ENCODE measurements at places on chromosomes 3 and 15.

DNA sequence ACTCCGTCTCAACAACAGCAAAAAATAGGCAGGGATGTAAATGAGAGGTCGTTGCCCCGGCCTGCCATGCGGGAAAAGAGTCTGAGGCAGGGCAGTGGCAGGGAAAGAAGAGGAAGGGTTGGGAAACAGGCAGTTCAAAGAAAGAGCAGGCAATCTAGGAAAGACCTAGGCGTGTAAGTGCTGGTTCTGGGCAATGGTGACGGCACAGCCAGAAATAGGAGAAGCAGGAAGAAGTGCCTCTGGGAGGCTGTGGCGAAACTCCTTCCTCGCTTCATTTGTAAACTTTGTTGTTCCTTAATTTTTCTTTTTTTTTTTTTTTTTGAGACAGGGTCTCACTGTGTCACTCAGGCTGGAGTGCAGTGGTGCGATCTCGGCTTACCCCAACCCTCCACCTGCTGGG lies 4.3 kb downstream of the SLC51A start:
- no peak for DNase-seq

GRCh38 chr15:100348578-100348977 lies 6.8 kb upstream of the ADAMTS17 start:
- DNase-seq: no peak

DNA sequence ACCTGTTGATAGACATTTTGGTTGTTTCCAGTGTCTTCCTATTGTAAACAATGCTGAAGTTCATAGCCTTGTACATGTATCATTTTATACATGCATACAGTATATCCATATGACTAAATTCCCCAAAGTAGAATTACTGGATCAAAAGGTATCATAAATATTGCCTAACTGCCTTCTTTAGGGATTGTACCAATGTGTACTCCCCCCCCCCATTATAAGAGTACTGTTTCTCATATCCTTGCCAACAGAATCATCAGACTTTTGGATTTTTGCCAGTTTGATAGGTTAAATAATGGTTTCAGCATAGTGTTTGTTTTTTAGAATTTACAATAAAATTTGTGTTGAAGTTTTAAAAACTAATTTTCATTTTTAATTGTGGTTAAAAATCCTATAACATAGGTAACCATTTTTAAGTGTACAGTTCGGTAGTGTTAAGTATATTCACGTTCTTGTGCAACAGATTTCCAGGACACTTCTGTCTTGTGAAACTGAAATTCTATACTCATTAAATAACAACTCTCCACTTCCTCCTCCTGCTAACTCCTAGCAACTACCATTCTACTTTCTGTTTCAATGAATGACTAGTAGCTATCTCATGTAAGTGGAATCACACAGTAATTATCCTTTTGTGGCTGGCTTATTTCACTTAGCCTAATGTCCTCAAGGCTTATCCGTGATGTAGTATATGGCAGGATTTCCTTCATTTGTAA lies 30.8 kb upstream of the MAP3K13 start:
- DNase-seq: peak; percentile 81

- DNase-seq: no peak
These were observed 17.6 kb upstream of the LINGO1 start for GRCh38 chr15:77650265-77650664.

GRCh38 chr15:70714015-70714414 lies 49.3 kb downstream of the UACA start:
- no peak for DNase-seq

DNA sequence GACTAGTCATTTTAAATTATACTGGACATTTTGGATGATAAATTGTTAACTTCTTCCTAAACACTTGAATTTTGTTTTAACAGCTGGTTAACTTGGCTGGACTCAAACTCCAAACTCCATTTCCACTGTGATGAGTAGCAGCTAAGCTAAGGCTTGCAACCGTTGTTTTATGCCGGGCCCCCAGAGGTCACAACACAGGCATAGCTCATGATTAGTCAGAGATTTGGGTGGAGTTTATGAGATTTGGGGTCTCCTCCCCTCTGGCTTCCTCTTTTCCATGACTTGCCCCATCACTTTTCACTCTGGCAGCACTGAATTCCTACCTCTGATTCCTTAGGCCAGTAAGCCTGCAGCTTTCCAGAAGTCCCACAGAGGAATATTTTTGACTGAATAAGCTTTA lies 12.8 kb downstream of the THAP10 start:
- DNase-seq: no peak

DNA sequence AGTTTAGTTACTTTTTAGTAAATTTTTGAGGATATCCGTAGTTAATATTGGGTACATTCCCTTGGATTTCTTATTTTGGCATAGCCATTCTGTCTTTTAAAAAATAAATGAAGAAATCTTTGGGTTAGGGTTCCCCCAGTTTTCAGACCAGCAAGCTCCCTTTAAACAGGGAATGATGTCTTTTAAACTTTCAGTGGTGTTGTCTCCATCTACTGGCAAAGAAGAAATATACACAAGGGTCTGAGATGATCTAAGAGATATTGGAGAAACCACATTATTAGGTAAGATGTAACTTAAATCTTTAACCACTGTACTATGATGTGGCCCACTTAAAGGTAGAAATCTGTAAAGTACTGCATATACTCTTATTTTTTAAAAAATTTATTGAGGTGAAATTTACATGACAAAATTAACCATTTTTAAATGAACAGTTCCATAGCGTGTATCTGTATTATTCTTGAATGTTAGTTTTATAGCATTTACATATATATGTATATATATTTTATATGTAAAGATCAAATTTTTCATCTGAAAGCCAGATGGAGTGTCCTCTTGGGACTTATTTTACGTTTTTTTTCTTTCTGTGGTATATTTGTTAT lies 35.1 kb upstream of the EIF3J start:
- no peak for DNase-seq

DNA sequence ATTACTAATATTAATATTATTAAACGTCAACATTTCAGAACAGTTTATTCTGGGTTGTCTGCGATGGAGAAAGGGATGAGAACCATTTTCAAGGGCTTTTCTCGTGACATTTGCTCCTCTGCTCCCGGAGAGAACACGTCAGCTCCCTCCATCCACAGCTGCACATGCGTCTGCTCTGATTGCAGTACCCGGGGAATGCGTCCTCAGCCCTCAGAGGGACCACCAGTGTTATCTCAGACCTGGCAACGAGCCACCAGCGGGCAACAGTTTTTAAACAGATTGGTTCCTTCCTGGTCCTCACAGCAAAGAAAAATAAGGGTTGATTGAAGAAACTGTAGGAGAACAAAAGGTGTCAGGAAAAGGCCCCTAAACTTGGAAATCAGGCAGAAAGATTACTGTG lies 202.2 kb upstream of the ADAMTS9 start:
- DNase-seq: no peak

DNA sequence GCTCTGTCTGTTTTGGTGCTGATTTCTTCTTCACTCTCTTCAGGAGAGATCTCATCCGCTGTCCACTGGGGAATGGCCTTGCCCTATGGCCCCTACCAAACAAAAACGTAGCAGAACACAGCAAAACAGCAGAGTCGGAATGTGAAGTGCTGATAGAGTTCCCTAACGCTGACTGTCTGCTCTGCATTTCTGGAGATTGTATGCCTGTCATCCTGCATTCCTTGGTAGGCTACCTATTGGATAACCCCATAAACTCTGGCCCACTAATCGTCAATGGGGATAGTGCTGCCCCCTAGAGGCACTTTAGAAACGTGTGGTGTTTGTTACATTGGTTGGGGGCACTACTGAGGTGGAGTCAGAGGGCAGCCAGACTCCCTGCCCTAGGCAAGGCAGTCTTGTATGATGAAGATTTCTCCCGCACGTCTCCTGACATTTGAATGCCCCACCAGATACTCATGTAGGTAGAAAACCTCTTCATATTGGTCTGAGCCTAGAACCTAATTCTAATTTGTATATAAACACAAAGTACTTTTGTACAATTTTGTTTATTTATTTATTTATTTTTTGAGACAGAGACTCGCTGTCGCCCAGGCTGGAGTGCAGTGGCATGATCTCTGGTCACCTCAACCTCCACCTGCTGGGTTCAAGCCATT lies 15.6 kb upstream of the MAGEF1 start:
- DNase-seq: no peak

GRCh38 chr3:139639662-139640061 lies 38.1 kb downstream of the NMNAT3 start:
- no peak for DNase-seq

GRCh38 chr3:111362381-111363009 lies 179.5 kb upstream of the CD96 start:
- no peak for DNase-seq

DNA sequence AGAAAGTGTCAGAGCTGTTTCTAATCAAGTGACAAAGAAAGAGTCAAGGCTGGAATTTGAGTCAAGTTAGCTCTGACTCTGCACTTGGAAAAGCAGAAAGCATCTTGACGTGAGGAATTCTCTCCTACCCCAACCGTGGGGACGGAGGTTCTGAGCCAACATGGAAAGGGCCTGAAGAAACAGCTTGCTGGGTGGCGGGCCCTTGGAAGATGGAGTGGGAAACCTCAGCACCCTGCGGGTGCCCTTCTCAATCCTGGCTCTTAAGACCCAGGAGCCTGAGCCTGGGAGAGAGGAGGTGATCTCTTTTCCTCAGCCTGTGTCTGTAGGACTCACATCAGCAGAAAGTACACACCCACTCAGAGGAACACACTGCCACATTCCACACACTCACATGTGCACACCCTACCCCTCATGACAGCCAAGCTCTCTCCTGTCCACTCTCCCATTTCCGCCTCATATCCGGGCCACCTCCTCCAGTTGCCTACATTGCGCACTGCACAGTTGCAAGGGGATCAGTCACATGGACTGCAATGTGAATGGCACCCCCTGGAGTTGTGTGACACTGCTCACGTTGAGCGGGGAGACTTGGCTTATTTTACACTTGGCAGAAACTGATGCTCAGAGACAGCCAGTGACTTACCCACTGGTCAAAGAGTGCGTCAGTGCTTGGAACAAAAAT lies 101.5 kb upstream of the SLC6A6 start:
- DNase-seq: no peak

DNA sequence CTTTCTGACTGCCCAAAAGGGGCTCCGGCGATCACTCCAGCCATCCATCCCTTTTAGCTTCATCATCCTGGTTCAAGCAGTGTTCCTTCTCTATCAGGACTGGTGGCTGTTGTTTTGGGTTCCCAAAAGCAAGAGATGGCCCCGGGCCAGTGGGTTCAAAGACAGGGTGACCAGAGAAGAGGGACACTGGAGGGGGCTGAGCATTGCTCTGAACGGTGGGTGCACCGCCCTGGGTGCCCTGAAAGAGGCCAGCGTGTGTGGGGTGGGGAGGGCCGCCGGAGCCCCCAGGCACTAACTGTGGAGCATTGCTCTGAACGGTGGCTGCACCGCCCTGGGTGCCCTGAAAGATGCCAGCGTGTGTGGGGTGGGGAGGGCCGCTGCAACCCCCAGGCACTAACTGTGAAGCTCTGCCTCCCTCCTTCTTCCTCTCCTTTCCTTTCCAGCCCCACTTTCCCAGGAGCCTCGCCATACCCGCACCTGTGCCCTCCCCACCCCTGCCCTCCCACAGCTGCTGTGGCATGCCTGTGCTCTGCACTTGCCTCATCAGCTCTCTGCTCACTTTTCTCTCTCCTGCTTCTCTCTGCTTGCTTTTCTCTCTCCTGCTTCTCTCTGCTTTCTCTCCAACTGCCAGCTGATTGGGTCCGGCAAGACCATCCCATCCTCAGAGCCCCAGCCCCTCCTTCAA lies 37.4 kb upstream of the OR4F6 start:
- no peak for DNase-seq

- DNase-seq: no peak
These were observed 41.9 kb upstream of the SPESP1 start for GRCh38 chr15:68888419-68888818.

DNA sequence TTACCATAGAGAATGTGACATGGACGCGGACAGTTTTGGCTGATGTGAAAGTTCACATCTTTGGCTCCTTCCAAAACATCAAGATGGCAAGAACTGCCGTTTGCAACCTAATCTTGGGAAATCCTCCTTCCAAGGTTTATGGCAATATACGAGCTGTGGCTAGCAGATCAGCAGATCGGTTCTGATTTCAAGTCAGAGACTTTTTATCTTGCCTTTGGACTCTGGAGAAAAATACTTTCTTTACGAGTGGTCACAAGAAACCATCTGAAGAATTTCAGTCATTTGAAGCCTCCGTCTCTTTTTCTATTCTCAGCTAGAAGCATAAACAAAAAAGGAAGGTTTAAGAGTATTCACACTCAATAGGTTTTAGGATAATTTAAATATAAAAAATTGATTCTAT lies 153.5 kb upstream of the MEIS2 start:
- DNase-seq: no peak

DNA sequence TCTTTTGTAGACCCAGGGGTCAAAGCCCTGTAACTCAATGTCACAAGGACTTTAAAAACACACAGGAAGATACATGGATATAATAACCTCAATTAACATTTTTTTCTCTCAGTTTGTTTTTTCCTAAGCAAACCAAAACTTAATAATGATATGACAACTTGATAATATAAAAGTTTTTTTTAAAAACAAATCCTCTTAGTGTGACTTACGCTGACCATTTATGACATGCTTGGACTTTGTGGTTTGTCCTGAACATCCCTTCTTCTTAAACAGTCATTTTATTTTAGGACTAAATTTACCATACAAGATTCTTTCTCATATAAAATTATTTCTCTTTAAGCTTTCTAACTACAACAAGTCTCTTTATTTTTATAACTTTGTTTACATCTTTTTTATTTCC lies 25.4 kb upstream of the FAM3D start:
- no peak for DNase-seq

DNA sequence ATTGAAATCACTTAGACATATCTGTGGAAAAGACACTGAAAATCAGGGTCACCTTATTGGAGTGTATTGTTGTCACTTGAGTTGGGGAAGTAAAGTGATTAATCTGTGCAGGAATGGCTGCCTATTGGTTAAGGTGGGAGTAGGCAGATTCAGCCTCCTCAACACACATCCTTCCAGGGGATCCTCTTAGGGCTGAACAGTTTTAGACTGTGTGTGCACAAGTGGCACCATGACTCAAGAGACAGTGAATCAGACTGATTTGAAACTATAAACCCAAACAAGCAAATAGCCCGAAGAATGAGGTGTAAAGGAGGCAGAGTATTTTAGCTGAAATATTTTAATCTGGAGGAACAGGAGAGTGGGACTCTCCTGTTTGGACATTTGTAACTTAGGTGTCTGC lies 4.9 kb downstream of the ABHD17C start:
- DNase-seq: no peak

GRCh38 chr15:78408355-78408640 lies 29.7 kb upstream of the IREB2 start:
- DNase-seq: no peak

- no peak for DNase-seq
These were observed 130.2 kb upstream of the SGO1 start for GRCh38 chr3:20316238-20316637.

GRCh38 chr3:146020969-146021368 lies 140.0 kb downstream of the PLOD2 start:
- no peak for DNase-seq

GRCh38 chr3:63130625-63131024 lies 147.5 kb upstream of the SYNPR start:
- DNase-seq: no peak
